ENCODE measurements at places on chromosomes 1 and 21.

DNA sequence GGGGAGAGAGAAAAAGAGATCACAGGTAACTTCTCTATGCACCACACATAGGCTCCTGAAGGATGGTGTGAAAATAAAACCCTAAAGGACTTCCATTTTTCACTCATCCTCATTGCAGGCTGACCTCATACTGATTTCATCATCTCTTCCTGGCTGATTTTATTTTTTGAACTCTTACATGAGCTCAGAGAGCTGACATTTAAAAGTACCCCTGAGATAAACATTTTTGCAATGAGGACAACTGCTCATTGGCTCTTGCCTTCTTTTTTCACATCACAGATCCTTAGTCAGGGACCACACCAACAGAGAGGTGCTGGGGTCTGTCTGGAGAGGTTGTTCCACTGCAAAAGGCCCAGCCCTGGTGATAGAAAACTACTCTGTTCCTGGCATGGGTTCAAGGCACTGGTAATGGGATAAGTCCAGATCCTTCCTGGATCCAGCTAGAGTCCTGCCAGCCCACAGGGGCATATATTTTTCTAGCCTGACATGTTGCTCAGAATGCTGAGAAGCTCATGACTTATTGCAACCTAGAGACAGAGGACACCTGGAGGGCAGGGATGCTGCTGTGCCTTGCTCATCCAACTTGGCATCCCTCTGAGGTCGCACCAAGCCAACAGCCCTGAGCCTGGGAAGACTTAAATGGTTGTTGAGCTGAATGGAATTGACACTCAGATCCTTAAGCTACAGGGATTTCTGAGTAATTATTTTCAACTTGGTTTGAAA is 360.0 kb downstream of the HHAT start:
- DNase-seq: no peak

DNA sequence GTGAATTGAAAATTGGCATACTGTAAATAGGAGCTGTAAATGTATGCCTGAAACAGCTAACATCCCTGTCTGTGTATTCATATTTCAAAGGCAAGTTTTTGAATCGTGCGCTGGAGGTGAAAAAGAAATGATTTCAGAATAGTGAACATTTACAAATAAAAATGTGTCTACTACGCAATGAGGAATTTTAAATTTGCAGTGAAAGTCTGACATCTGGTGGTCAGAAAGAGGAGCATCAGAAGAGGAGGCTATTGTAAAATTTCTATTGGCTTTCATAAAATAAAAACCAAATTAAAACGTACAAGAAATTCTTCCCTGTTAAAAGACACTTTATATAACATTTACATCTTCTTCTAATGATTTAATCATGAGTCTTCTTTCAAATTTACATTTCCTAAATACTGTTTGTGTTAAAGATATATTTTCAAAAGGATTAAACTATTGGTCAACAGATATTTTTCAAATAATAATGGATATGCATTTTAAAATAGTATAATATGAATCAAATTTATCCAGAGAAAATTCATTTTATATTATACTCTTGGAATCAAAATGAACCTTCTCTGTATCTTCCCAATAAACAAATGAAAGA is 113.7 kb upstream of the RRP15 start:
- DNase-seq: peak; percentile 34

DNA sequence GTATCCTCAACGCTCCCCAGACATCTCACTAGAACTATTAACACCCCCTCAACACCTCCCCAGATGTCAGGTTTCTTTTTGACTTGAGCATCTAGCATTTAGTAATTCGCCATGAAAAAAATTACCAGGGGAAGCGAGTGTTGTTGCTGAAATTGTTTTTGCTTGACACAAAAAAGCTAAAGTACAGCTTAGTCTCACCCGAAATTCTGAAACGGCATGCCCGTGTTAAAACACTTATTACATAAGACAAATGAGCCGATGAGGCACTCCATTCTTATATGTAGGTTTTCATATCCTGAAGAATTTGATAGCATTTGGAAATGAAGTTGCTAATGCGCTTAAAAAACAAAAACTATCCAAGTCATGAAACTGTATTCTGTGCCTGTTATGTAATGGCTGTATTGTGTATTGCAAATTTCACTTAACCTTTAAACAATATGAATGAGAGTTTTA is 1.3 kb upstream of the NRIP1 start:
- no peak for DNase-seq

GRCh38 chr1:117976381-117976780 is 46.8 kb downstream of the WDR3 start:
- no peak for DNase-seq

- no peak for DNase-seq
Measured at GRCh38 chr1:166855558-166855957, 16.3 kb downstream of the POGK start.

- DNase-seq: no peak
Measured at GRCh38 chr1:116568662-116569380, 2.0 kb downstream of the CD58 start.

GRCh38 chr1:182478238-182478637 is 28.3 kb downstream of the RGSL1 start:
- no peak for DNase-seq

DNA sequence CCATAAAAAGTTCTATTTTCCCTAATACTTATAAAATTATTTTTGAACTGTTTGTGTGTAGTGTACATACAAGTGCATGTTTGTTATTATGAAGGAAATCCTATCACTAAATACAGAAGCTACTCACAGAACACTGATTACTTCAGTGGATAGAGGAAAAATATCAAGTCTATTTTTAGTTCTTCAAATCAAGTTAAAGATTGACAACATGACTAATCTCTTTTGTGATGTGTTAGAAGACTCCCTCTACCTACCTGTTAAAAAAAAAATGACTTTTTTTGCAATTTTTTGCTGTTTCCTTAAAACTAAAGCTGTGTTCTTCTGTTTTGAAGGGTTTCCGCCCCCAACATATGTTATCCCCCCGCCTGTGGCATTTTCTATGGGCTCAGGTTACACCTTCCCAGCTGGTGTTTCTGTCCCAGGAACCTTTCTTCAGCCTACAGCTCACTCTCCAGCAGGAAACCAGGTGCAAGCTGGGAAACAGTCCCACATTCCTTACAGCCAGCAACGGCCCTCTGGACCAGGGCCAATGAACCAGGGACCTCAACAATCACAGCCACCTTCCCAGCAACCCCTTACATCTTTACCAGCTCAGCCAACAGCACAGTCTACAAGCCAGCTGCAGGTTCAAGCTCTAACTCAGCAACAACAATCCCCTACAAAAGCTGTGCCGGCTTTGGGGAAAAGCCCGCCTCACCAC is 45.5 kb downstream of the NCF2 start:
- no peak for DNase-seq

DNA sequence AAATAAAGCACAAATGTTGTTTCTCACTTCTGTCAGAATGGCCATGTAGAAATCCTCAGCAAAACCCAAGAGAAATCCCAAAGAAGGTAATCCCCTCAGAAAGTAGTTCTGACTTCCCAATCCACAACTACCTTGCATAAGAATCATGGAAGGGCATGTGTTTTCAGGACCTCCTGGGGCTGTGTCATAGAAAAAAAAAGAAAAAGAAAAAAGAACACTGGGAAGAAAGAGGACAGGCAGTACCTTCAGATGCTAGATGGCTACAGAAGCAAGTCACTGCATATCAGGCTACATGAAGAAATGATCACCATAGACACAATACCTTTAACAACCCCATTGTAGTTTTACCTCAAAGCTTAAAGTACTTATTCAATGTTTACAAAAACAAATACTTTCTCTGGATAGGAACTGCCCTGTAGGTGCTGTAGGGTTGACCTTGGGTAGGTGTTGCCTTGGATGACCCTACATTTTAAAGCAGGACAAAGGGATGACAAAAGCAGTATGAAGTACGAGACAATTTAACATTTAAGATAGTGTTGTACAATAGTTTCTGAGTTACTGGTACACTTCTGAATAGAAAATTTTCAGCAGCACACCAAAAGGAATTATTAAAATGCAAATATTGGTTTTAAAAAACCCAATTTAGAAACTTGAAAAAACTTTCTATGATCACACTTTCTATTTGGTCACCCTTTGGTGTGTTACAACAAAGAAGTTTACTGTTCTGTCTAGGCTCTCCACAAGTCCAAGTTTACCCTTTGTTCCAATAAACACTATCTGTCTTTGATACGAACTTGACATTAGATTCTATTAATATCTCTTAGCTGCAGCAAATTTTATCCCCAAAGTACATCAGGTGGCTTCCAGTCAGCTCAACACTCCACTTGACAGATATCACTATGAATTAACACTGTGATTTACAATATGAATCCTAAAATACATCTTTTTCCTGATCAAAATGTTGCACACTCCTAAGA is 5.0 kb downstream of the TRIT1 start:
- DNase-seq: no peak

GRCh38 chr1:58689167-58689566 is 10.7 kb downstream of the MYSM1 start:
- DNase-seq: no peak

Measured in RPMI7951 (cell line).